ENCODE measurements at places on chromosomes 13 and 19.

DNA sequence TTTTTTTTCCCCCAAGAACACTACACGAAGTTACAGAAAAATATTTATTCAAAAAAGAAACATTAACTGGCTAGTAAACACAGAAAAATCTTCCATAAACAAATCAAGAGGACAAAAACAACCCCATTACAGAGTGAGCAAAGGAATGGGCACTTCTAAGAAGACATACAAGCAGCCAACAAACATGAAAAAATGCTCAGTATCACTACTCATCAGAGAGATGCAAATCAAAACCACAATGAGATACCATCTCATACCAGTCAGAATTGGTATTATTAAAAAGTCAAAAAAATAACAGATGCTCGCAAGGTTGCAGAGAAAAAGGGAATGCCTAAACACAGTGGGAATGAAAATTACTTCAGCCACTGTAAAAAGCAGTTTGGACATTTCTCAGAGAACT, 131.7 kb downstream of the UGGT2 start:
- no peak for DNase-seq

- no peak for DNase-seq
Observed at GRCh38 chr13:88866195-88866594, 1195.0 kb downstream of the SLITRK5 start.

DNA sequence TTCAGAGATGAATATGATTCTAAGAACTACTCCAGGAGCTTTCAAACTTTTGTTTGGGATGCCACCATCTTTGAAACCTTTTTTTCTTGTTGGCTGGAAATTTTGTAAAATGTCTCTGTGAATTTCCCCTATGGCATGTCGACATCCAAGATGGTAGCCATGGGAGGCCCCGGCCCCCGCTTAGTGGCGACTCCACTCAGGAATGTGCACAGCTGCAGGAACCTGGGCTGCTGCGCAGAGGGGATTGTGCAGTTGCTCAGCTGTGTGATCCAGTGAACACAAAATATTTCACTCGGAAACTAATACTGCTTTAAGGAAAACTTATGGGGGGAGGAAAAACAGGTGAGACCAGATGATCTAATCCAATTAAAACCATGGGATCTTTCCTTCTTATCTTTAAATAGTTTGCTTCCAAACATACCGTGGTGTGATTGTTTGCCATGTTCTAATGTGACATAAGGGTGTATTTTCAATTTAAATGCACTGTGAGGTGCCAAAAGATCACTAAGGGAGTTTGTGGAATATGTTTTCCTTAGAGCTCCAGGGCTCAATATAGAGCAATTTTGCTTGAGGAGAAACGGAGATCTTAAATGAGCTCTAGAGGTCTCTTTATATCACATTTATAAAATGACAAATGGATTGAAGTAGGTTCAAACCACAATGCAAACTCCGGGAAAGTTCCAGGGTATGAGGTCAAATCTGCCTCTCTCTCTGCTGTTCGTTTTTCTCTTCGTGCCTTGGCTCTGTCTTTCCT, 497.7 kb downstream of the FGF9 start:
- no peak for DNase-seq

DNA sequence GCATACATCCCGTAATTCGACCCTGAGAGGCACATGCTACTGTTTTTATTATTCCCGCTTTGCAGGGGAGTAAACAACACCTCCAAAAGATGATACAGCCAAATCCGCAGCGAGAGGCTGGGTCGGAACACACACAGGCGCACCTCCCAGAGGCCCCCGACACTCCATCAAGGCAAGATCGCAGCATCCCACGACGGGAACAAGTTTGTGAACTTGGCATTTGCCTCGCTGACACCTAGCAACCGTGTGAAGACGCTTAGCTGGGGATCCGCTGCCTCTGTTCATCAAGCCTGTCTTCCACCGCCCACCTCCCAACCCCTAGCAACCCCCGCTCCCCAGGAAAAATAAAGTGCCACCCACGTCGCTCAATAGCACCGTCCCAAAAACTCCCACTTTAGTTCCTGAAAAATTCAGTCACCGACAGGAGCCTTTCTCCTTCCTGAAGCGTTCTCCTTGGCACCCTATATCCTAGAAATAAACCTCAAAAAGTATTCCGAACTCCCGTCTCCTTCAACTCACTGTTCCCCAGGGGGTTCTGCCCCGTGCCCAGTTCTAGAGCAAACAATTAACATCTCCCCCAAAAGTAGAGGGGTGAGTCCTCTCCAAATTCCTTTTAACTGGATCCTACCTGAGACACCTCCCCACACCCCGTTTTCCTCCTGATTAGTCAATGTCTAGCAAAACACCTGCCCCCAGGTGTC, 1.7 kb downstream of the GNG7 start:
- no peak for DNase-seq

GRCh38 chr13:101417043-101417406, 717 bp upstream of the NALCN start:
- DNase-seq = no peak

DNA sequence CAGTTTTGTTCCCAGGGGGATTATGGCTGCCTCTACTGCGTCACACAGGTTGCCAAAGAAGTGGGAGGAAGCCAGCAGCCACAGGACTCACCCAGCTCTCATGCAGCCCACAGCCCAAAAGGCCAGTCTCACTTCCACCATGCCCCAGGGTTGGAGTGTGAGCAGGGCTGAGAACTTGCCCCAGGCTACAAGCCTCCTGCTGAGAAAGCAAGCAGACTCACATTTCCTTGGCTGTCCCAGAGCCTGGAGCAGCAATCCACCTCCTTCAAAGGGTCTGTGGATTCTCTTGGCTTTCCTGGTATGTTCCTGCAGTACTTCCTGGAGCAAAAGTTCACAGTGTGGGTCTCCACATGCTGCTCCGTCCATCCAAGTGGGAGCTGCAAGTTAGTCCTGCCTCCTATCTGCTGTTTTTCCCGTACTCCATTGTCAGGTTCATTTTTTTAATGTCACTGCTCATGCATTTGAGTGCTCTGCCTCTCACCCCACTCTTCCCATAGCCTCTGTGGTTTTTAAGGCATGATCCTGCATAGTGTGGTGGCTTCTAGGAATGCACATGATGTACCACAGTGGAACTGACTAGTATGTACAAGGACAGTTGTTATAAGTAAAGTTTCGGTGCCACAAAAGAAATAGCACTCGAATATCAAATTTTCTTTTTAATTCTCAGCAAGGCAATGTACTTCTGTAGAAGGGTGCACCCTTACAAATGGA, 56.2 kb upstream of the ARHGEF7 start:
- DNase-seq = no peak

DNA sequence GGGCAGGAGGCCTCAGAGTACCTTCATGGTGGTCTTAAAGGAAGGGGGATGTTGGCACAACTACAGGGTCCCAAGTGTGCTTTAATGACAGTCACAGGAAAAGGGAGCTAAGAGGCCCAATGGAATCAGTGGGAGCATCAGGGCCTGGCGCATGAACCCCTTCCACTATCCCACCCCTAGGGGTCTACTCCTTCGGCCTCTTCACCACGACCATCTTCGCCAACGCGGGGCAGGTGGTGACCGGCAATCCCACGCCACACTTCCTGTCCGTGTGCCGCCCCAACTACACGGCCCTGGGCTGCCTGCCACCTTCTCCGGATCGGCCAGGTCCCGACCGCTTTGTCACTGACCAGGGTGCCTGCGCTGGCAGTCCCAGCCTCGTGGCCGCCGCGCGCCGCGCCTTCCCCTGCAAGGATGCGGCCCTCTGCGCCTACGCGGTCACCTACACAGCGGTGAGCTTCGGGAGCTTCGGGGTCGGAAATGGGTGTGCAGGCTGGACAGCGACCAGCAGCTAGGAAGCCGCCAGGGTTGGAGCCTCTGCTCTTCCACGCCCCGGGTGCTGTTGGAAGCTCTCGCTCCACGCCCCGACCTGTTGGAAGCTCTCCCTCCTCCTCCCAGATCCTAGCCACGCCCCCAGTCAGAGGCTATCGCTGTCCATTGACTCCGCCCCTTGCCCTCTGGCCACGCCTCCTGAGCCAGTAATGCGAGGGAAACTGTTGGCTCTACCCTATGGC, 6.0 kb downstream of the PLPPR2 start:
- DNase-seq = no peak

GRCh38 chr19:29535214-29535831, 9.5 kb downstream of the VSTM2B start:
- no peak for DNase-seq

- no peak for DNase-seq
Observed at GRCh38 chr13:34758628-34759027, 183.4 kb upstream of the NBEA start.
